ENCODE measurements at places on chromosomes 2 and 18.

DNA sequence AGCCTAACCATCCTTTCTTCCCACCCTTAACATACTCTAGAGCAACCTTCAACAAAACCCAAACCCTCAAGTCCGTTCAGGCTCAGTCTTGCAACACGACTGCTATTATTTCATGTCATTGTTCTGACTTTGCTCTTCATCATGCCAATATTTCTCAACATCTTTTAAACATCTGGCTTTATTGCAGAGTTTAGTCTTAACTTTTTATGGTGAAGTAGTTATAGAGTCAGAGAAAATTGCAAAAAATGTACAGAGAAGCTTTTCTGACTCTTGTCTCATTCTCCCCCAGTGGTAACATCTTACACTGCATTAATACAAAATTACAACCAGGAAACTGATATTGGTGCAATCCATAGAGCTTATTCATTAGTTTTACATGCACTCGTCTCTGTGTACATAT is 3.9 kb downstream of the MARCO start:
- DNase-seq = no peak

DNA sequence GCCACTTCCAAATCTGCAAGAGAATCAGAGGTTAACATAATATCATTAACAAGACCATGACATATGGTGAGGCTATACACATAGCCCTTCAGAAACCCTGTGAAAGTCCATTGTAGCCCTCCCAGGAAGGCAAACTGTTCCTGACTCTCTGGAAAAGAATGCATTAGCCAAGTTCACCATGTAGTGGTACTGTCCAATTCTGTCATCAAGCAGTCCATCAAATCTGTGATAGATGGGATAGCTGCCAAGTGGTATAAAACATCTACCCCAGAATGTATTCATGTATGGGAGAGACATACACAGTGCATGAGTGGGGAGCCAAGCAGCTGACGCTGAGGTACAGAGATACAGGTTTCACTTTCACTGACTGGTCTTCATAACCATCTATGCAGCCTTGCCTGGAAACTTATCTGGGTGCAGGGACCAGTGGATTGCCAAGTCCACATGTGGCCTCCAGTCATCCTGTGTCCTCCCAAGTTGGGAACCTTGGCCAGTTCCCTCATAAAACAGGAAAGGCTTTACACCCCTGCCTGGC is 281.1 kb downstream of the MBD2 start:
- DNase-seq = no peak

GRCh38 chr18:46400449-46400848 is 256.6 kb downstream of the LOXHD1 start:
- DNase-seq = no peak

GRCh38 chr18:27298214-27298804 is 113.2 kb upstream of the CHST9 start:
- DNase-seq = no peak

- DNase-seq = no peak
Observed at GRCh38 chr2:227280895-227281294, 44.2 kb upstream of the MFF start.
